ENCODE measurements at places on chromosomes 7 and 10.

DNA sequence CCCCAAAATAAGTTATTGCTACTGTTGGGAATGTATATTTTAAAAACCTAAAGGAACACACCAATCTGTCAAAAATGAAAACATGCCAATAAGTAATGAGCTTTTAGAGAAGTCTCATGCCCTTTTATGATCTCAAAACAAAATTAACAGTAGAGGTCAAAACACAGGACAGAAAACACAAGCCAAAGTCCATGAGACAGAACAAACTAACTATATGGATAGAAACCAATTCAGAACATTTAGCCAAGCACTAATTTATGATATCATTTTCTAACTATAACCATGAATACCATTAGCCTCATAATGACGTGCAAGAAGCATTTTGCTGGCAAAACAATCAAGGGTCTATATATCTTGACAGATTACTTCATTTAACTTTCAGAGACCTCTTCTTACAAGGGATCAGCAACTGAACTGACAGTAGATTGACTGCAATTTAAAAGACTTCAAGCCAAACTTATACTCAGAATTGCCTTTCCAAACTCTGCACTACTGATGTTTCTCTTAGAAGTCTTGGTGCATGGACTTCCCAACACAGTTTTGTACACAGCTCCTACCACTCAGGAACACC lies 200.9 kb downstream of the DOCK4 start:
- no peak for DNase-seq

- no peak for DNase-seq
Measured at GRCh38 chr10:131977323-131978096, 4.2 kb downstream of the BNIP3 start.

DNA sequence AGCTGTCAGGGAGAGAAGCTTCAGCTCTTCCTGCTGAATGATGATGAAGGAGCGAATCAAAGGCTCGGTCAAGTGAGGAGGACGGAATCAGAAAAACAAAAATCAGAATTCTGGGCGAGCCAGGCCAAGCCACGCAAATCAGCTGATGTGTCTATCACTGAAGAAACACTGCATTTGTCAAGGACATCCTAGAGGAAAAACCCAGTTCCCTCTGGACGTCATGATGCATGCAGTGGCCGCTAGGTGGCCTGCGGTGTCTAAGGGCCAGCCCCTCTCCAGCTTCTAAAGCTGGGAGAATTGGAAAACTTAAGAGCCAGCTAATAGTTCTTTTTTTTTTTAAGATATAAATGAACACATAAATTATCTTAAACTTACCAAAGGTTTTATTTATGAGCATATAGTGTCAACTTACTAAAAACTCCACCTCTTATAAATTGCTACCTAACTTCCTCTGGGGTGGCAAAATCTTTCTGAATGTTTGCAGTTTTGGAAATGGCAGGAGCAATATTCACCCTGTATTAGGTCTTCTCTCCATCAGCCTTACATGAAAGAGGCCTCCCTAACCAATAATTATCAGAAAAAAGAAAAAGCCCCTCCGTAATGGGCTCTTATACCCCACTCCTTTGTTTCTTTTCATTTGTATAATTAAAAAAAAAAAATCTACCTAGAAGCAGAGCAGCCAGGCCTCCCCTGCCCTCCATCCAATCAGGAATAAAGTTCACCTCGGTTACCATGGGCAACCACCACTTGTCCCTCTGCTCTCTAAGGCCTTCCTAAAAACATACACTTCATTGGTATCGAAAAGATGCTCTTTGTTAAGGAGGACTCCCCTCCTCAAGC lies 186.8 kb downstream of the USP6NL start:
- peak; percentile 74 for DNase-seq

DNA sequence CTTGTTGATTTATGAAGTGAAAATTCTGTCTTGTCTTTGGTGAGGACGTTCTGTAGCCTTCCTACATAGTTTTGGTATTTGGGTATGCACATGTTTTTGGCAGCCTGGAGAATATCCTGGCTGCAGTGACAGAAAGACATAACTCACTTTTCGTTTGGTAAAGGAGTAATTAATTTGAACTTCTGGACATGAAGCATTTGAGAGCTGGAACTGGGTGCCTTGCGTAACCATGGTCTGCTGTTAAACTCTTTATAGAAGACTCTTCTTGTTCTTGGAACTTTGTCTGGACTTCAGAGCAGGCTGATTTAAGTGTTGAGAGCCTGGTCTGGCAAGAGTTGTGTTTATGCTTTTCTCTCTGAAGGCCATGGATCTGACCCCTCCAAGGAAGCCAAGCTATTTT lies 231.3 kb downstream of the LRMDA start:
- DNase-seq, result no peak

DNA sequence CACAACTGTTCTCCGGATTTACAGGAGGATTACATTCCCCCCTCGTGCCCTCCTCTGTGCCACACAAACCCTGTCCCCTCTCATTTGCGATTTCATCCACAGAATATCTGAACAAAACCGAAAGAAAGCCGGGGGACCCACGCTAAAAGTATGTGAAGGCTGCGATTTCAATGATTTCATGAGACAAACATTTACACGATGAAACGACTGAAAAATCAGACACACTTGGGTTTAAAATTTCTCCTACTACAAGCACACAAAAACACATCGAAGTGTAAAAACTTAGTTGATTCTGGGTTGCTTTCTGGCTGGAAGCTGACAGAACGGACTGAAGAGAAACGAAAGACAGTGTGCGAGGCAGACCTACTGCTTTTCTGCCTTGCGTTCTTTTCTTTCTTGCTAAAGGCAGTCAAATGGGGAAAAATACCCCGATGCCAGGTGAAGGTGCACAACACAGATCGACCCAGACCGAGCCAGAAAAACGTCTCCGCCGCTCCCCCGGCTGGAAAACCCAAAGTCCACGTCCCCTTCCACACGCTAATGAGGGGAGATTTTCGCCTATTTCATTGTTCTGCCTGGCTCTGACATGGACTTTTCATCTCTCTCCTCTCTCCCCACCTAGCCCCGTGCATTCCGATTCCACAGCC lies 1.2 kb downstream of the HIPK2 start:
- peak; percentile 34 for DNase-seq

DNA sequence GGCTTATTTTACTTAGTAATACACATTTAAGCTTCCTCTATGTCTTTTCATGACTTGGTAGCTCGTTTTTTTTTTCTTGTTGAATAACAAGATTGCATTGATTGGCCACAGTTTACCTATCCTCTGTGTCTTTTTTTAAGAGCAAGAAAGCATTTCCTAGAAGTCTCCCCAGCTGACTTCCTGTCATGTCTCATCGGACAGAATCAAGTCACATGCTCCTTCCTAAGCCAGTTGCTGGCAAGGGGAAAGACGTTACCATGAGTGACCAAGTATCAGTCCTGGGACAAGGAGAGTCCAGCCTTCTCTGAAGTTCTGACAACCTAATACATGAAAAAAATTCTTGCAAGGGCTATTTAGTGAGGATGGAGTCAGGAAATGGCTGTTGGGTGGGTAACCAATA lies 24.9 kb upstream of the SFRP5 start:
- DNase-seq, result no peak

DNA sequence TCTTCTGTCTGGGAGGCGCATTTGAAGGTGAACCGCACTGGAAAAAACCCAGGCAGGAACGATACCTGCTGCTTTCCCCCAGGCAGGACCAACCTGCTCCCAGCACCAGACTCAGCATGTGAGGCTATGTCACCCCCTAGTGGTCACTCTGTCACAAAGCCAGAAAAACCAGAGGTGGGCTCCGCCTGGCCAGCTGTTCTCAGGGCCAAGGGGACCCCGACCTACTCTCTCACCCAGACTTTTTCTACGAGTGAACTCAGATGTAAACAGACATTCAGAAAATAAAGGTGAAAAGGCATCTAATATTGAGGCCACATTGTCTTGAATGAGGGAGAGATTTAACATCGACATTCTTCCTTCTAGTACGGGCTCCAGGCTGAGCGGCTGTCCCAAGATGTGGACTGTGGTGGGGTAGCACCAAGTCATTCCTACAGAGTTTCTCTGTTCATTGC lies 117.3 kb downstream of the PRKAG2 start:
- peak; percentile 79 for DNase-seq

DNA sequence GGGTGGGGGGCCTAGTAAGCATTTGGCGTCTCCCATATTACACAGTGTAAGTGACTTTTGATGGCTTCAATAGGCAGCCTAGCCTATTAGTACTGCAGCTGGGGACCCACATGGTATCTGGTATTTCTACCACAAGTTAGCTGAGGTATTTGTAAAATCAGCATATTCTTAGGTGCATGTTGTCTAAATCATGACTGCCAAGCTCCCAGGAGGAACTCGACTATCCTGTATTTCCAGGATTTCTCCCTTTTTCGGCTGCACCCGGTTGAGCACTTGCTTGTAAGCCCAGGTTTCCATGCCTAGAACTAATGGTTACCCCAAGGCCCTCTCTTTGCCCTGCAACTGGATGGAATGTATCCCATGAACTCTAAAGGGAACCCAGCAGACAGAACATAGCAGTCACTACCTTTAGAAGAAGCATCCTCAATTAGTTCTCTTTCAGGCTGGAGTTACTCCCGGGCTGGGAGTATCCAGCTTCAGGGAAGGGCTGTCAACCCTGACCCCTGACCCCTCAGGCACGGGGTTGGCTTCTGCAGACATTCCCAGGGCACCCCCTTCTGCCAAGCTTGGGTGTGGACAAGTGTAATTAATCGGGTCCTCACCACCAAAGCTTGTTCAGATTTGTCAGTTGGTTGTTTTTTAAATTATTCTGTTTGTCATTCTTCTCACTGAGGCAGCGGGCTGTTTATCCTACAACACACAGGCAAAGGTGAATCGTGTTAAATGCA lies 90.3 kb upstream of the PARD3 start:
- DNase-seq, result no peak

GRCh38 chr10:132459301-132460003 lies 62.5 kb downstream of the PWWP2B start:
- DNase-seq, result peak; percentile 32

DNA sequence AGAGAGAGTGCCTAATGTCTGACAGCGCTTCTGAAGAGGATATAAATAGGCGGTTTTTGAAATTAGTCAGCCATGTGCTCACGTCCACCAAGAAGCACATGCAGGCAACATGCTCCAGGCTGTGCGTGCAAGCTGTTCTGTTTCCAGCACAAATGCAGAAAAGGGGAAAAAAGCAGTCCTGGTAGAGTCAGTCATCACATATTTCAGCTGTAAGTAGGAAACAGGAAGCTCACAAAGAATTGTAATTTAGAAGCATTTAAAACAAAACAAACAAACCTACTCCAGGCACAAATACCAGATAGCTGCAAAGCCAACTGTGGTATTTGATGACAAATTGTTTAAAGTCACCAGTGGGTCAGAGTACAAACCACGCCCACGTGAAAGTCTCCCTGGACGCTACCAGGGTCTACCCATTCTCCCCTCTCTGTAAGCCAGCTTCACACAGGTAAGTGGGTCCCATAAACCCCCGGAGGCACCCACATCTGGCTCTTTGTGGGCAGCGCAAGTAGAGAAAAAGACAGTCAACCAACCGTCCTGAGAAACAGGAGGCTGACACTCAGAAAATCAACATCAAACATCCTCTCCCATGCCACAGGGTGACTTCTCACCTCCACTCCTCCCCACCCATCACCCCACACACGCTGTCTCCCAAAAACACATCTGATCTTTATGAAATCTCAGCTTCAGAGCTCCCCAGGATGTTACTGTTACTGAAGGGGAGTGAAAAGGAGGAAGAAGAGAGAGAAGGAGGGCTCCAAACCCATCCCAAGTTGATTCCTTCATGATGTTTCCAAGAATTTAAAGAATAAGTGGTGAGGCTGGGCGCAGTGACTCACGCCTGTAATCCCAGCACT lies 186.4 kb downstream of the FAM107B start:
- peak; percentile 66 for DNase-seq

DNA sequence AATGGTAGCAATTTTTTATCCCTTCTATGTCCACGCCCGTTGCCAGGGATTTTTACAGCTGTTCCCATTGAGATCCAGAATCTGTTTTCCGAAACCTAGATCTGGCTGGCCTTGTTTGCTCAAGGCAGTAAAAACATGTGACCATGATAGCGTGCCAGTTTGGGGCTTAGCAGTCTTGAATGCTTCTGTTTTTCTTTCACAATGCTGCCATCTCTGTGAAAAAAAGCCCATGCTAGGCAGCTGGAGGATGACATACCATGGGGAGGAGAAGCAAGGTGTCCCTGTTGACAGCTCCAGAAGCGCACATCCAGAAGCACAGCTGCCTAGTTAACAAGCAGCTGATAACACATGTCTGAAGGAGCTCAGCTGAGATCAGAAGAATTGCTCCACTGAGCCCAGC lies 2.2 kb upstream of the ZNF92 start:
- DNase-seq, result no peak

- no peak for DNase-seq
Measured at GRCh38 chr7:45347804-45348203, 190.2 kb downstream of the RAMP3 start.
